ENCODE measurements at places on chromosomes 11 and 22.

GRCh38 chr11:20005747-20006146 lies 154.5 kb downstream of the DBX1 start:
- no peak for DNase-seq

DNA sequence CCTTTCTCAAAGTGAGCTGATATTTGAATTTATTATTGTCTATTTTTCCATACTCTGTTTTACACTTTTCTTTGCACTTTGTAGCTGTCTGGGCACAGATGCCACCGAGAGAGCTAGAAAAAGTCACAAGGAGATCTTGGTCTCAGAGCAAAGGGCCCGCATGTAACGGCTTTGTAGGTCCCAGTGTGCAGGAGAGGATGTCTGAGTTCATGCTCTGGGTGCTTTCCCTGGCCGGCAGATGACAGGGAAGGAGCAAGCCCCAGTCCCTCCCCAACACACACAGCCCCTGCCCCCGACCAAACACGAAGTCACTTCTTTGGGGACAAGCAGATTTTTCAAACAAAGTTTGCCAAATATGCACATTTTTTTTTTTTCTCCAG lies 55.8 kb downstream of the SMIM38 start:
- no peak for DNase-seq

DNA sequence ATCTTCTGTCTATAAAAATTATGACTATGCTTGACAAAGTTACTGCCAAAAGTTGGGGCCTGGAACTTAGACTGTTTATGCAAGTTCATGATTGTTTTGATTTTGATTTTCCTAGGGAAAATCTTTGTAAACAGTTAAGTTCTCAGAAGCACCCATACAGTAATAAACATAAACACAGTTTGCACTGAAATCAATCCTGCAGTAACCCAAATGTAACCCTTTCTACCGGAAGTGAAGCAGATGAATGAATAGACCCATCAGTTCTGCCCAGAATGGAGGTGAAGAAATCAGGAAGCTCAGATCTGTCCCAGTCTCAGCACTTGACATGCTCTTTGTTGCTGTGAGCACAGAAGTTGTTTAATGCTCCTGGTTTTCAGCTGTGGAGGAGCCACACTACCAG lies 24.6 kb upstream of the C11orf96 start:
- DNase-seq = no peak

DNA sequence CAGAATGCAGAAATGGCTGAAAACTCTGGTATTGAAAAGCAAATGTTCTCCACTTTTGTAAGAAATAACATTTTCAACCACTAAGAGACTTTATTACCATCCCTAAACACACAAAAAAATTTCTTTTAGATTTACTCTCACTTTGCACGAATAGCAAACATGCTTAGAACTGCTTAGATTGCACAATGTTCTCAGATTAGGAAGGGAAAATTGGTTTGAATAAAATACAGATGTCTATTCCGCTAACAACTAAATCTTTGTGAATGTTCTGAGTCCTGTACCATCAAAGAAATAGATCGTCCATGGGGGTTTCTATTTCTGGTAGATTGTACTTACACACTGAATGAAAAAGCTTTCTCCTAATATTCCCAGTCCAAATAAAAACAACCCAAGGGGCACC lies 40.1 kb downstream of the BDNF start:
- no peak for DNase-seq
